ENCODE measurements at places on chromosomes 3 and 15.

DNA sequence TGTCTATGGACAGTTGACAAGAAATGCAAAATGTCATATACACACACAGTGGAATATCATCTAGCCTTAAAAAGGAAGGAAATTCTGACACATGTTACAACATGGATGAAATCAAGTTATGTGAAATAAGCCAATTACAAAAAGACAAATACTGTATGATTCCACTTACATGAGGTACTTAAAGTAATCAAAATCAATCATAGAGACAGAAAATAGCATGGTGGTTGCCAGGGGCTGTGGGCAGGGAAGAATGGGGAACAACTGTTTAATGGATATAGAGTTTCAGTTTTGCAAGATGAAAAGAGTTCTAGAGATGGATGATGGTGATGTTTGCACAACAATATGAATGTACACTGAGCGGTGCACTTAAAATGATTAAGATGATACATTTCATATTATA is 613.8 kb upstream of the ZNF385D start:
- DNase-seq = no peak

DNA sequence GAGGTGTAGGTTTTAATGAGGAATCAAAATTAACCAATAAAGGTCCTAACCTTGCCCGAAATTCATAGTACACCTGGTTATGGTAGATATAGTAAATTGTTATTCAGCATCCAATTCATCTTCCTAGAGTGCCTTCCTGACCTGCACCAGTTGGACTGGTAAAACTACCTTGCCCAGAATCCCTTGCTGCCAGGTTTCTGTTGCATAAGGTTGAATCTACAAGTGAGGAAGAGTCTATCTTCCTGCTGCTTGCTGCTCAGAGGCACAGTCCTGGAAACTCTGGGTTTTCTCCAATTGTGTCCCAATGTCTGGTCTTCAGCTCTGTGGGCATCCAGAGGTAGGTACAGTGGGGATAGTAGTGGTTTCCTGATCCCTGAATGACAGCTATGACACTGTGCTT is 17.3 kb downstream of the CCDC54 start:
- DNase-seq = no peak

GRCh38 chr3:40770061-40770460 is 245.3 kb downstream of the ZNF621 start:
- DNase-seq = no peak

- DNase-seq = peak; percentile 40
Observed at GRCh38 chr15:76057332-76058000, 2.3 kb upstream of the TMEM266 start.
